ENCODE measurements at places on chromosomes 12 and 14.

DNA sequence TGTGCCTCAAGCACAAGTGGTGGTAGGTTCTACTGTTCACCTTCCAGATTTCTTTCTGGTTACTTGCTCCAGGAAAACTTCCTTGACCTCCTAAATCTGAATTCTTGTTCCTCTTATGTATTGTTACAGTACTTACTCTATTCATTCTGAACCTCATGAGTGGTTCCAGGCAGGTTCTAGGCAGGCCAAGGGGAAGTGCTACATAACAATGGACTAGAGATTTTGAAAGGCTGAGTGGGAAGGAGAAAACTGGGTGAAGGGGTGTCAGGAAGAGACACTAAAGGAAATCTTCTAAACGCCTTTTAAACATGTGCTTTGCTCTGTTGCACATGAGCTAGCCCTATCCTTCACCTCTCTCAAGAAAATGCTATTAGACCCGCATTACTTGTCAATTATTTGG, 1.6 kb downstream of the YARS2 start:
- DNase-seq = no peak

GRCh38 chr12:82942521-82942920, 255.8 kb downstream of the TMTC2 start:
- DNase-seq = no peak

DNA sequence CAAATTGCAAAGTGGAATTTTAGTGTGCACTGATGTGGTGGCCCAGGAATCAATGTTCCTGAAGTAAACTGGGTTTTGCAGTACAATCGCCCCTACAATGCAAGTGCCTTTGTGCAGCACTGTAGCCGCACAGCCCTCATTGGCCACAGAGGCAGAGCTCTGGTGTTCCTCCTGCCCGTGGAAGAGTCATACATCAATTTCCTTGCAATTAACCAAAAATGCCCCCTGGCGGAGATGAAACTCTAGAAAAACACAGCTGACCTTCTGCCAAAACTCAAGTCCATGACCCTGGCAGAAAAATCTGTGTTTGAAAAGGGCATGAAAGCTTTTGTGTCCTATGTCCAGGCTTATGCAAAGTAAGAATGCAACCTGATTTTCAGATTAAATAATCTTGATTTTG, 117.9 kb upstream of the PRB2 start:
- no peak for DNase-seq

DNA sequence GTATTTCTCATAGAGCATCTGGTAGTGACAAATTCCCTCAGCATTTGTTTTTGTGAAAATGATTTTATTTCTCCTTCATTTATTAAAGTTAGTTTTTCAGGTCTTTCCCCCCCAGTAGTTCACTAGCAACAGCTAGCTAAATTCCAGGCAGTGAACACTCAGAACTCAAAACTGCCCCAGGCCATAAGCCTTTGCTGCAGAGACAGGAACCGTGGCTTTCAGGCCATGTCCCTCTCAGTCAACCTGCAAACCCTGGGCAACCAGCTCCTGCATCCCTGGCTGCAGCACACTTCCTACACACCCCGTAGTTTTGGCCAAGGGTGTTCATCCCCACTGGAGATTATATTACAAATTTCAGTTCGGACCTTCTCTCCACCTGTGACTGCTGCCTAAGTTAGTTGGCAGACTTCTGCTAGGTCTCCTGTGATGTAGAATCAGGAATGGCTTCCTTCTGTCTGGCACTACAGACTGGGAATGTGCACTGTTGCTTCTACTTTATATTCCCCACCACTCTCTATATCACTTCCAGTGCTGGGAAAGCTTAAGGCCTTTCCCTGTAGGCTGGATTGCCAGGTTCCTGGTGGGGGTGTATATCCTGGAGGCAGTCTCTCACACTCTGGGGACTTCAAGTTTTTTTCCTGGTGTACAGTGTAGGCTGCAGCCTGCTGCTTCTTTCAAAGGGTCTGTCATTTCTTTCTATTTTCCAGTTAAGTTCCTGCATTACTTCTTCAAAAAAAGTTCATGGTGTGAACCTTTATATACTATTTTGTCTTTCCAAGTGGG, 924.4 kb upstream of the LRFN5 start:
- no peak for DNase-seq

DNA sequence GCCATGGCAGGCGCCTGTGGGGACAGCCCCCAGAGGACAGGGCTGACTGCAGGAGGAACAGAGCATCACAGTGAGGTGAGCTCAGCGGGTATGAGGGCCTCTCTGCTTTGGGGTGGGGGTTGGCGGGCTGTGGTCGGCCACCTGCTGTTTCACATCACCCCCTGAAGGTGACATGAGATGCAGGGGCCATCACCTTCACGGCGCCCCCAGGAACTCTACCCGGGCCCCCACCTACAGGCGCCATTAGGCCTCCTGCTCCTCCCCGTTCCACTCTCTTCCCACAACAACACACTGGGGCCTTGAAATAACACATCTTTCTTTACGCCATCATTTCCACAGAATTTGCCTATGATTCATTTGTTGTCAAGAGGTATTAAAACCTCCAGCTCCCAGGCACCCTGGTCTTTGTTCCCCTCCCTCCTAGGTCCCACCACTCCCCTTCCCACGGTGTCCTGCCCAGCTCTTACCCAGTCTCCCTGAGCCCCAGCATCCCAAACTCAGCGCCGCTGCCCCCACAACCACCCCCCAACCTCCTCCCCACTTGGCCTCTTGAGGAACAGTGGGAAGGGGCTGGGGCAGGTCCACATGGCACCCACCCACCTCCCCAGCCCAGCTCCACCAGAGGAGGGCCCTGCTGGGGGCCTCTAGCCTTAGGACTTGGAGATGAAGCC, 12.7 kb upstream of the HDAC7 start:
- DNase-seq = no peak

DNA sequence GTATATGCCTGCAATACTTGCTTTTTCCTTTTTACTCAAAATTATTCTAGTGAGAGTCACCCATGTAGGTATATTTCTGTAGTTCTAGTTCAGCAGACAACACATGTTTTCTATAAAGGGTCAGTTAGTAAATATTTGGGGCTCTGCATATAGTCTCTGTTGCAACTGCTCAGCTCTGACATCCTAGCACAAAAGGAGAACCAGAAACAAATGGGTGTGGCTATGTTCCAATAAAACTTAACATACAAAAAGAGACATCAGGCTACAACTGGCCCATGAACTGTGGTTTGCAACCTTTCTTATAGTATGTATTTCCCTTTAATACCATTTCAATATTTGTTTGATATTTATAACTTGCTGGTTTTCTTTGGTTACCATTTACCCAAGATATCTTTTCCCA, 11.9 kb downstream of the NT5DC3 start:
- no peak for DNase-seq

- DNase-seq = no peak
Measured at GRCh38 chr12:6249580-6249979, 49.4 kb downstream of the CD9 start.

- DNase-seq = no peak
Measured at GRCh38 chr14:62307844-62308243, 545.6 kb downstream of the SNAPC1 start.

- DNase-seq = no peak
Measured at GRCh38 chr12:84201976-84202375, 710.6 kb downstream of the SLC6A15 start.

- no peak for DNase-seq
Measured at GRCh38 chr12:65634626-65635331, 189.5 kb upstream of the HMGA2 start.

DNA sequence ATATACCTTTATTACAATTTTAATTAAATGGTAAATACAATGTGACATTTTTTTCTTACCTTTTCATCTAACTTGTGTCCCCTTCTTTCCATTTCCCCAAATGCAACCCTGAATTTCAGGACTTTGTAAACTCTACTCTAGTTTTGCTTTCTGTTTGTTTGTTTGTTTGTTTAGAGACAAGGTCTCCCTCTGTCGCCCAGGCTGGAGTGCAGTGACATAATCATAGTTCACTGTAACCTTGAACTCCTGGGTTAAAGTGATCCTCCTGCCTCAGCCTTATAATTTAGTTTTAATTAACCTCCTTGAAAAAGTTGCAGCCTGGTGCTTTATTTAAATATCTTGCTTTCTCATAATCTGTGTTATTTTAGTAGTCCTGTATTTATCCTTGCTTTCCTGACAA, 59.0 kb upstream of the MON2 start:
- DNase-seq = no peak

DNA sequence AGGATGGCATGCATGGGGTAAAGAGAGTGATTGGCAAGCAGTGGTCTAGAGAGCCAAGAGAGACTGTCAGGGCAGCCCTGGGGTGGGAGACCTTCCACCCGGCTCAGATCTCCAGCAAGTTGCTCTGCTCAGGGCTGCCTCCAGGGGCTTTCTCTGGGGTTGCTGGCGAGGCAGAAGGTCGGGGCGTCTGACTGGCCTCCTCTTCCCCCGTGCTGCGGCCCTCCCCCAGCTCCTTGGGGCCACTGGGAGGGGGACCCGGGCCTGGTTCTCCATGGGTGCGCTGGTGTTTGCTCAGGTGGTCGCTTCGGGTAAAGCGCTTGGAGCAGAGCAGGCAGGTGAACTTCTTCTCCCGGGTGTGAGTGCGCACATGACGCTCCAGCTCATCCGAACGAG, 6.6 kb upstream of the AAAS start:
- no peak for DNase-seq

GRCh38 chr12:85188619-85189018, 91.4 kb upstream of the ALX1 start:
- no peak for DNase-seq

DNA sequence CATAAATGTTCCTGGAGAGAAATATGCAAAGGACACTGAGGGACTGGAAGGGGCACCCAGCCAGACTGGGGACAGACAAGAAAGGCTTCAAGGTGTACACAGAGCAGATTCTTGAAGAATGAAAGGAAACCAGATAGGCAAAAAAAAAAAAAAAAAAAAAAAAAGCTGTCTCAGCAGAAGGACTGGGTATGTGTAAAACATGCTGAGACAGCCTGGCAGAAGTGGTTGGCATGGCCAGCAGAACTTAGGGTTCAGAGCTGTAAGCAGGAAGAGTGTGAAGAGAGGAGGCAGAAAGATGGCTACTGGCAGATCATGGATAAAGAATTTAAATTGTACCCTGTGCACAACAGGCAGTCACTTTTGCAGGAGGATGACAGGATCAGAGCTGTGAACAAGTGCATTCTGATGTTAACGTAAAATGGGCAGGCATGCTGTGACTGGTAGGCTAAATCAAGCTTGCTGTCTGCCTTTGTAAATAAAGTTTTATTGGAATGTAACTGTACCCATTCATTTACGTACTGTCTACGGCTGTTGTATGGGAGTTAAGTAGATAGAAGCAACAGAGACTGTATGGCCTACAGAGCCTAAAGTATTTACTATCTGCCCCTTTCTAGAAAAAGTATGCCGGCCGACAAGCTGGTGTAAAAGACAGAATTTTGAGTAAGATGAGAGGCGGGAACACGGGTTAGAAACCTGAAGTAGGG, 42.2 kb downstream of the UBR7 start:
- DNase-seq = no peak

DNA sequence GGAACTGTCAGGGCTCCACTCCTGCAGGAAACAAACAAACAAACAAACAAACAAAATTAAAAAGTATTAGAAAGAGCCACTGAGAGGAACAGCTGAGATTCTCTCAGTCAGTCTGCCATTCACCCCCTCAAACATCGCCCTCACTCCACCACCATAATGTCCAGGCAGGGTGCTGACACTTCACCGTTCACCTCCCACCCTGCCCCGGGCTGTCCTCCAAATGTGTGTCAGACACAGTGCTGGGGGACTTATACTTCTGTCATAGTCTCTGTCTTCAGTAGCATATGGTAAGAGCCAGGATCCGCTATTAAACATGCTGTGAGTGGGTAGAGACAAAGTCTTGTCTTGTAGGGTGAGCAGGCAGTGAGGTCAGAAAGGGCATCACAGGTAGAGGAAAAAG, 28.3 kb downstream of the KRT18 start:
- no peak for DNase-seq

GRCh38 chr12:77578466-77579220, 252.1 kb upstream of the NAV3 start:
- no peak for DNase-seq

- DNase-seq = no peak
Measured at GRCh38 chr12:119460876-119461275, 126.3 kb downstream of the CCDC60 start.

DNA sequence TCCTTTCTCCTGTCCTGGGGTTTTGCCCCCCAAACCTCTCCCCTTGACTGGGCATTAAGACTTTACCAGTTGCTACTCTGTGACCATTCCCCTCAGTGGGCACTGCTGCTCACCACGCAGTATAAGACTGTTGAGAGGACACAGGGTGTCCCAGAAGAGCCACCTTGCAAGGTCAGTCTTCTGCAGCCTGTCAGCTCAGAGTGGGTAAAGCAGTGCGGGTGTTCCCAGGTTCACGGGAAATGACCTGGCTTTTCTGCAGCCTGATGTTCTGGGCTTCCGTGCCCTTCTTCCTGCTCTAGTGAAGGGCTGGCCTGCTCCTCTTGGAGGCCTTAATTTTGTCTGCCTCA, 34.2 kb downstream of the KCNA1 start:
- no peak for DNase-seq

- DNase-seq = no peak
Measured at GRCh38 chr14:71183876-71184689, 276.8 kb downstream of the PCNX1 start.

- DNase-seq = no peak
Measured at GRCh38 chr14:71985538-71986189, 53.4 kb downstream of the RGS6 start.

GRCh38 chr12:75747572-75748021, 236.2 kb upstream of the KRR1 start:
- DNase-seq = no peak

GRCh38 chr14:50600849-50601248, 40.9 kb downstream of the ATL1 start:
- DNase-seq = no peak

- DNase-seq = no peak
Measured at GRCh38 chr14:32304296-32304695, 24.8 kb upstream of the AKAP6 start.

DNA sequence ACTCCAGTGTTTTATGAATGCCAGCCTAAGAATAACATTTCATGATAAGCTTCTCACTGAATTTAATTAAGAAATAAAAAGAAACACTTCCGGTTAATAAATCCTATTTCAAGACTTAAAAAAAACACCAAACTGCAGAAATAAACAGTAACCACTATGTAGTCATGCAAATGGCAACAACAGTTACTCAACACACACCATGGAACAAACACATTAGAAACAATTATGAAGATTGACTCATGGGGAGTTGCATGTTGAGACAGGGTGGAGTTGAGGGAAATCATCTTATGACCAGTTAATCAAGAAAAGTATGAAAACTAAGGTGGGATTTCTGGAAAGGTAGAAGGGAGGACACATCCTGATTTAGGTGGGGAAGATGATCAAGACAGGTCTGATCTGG, 52.7 kb downstream of the PLBD1 start:
- DNase-seq = no peak
